ENCODE measurements at places on chromosomes 2 and 18. TPM values are rescaled to one million over a fixed set of nuclear protein-coding genes. Genes with fewer than 3 reads are reported as not detected.

The OTOF gene
- under 0.01 TPM for total RNA-seq

The DQX1 gene
- not detected for total RNA-seq

The PDE11A gene
- not detected for total RNA-seq

The SPP2 gene
- not detected for total RNA-seq

The DSG4 gene
- not detected for total RNA-seq

The OR6B2 gene
- total RNA-seq, result not detected

The PSMA8 gene
- not detected for total RNA-seq

The CENPA gene
- total RNA-seq, result 2.9 TPM

The GALNT5 gene
- total RNA-seq, result 73.1 TPM

The IL1F10 gene
- total RNA-seq, result not detected

The RNPEPL1 gene
- 2.6 TPM for total RNA-seq

The GCKR gene
- 3.5 TPM for total RNA-seq

The AGPS gene
- total RNA-seq, result 72.9 TPM

The IL1A gene
- total RNA-seq, result not detected

The MC5R gene
- not detected for total RNA-seq

The SERPINB11 gene
- 0.12 TPM for total RNA-seq

The ALKAL2 gene
- total RNA-seq, result not detected

The HRH4 gene
- total RNA-seq, result 0.08 TPM

The POTEC gene
- not detected for total RNA-seq

The CDKL4 gene
- 0.82 TPM for total RNA-seq

The PKDCC gene
- total RNA-seq, result 147 TPM

The MFSD2B gene
- total RNA-seq, result 0.08 TPM

The AQP12B gene
- total RNA-seq, result not detected

The ATIC gene
- 17.9 TPM for total RNA-seq

The NRP2 gene
- total RNA-seq, result 6.2 TPM

The QPCT gene
- 2.2 TPM for total RNA-seq

The FSIP2 gene
- 0.08 TPM for total RNA-seq

The BBS5 gene
- total RNA-seq, result 2.3 TPM

The KCNG3 gene
- total RNA-seq, result not detected

The GREB1 gene
- total RNA-seq, result 2.1 TPM

The VAPA gene
- 110 TPM for total RNA-seq
